ENCODE measurements at places on chromosomes 5 and 9.

DNA sequence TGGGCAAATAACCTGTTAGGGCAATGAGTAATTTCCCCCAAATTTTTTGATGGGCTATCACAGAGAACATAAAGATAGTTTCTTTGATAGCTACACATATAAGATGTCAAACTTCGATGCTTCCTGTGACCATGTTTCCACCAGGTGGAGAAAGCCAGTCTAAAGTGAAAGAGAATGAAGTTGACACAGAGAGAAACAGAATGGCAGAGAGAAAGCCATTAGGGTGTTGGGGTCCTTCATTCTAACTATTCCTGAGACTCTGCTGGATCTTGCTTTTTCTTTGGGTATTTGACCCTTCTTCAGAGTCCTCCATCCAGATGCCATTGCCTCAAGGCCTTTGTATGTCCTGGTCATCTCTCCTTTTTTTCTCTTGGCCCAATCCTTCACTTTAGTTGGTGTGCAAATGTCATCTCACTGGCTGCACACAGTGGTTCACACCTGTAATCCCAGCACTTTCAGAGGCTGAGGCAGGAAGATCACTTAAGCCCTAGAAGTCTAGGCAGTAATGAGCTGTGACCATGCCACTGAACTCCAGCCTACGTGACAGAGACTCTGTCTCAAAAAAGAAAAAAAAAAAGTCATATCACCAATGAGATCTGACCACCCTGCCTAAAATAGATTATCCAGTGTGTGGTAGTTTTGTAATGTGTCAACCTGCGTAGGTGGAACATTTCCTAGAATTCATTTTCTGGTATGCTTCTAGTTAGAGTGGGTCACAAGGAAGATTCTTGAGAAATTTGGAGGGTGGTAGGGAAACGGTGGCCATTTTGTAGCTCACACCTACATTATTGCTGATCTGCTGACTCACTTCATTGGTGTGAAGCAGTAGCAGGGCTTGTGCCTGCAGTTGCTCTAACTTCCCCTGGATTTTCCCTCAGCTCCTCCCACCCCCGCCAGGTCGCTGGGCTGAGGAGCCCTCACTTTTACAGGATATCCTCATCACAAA is 20.8 kb upstream of the KIF2A start:
- no peak overlapping the region for H3K4me3 ChIP-seq
- H3K36me3 ChIP-seq: no peaks in the 10 kb centered on the region
- H3K27me3 ChIP-seq: no peaks in the 10 kb centered on the region

- no peak for DNase-seq
- H3K4me3 ChIP-seq: no peak overlapping the region
- H3K27me3 ChIP-seq: no peaks in the 10 kb centered on the region
- no peak overlapping the region for H3K27ac ChIP-seq
- H3K4me1 ChIP-seq: peaks cover 56% of the 10 kb centered on the region
Measured at GRCh38 chr5:72379936-72380335, 59.8 kb downstream of the PTCD2 start.

GRCh38 chr5:78727786-78728761 is 79.5 kb upstream of the LHFPL2 start:
- no peaks in the 10 kb centered on the region for H3K27me3 ChIP-seq
- no peak overlapping the region for H3K27ac ChIP-seq
- H3K4me1 ChIP-seq: no peaks in the 10 kb centered on the region
- no peaks in the 10 kb centered on the region for H3K36me3 ChIP-seq
- H3K4me3 ChIP-seq: no peak overlapping the region

DNA sequence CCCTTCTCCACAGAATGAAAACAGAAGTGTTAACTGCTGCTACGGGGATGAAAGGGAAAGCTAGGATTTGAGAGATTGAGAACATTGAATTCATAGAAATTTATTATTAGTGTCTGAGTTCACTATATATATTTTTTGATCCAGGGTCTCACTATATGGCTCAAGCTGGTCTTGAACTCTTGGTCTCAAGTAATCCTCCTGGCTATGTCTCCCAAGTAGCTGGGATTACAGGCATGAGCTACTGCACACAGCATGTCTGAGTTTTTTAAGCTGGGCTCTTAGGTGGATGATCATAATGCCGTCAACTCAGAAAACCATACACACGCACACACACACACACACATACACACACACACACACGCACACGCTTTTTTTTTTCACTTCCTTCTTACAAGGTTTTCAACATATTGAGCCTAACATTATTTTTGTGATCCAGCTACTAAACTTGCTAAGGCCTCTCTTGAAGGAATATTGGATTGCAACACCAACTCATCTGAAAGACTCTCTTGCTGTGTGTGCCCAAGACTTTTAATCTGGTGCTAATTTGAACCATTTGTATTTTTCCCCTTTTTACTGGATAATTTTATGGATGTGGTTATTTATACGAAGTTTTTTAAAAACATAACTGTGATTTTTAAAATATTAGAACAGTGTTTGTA is 1045.4 kb downstream of the DTWD2 start:
- no peak overlapping the region for H3K4me3 ChIP-seq
- no peaks in the 10 kb centered on the region for H3K4me1 ChIP-seq
- H3K27me3 ChIP-seq: no peaks in the 10 kb centered on the region
- no peaks in the 10 kb centered on the region for H3K36me3 ChIP-seq
- no peak overlapping the region for H3K27ac ChIP-seq
- no peak for DNase-seq

- H3K4me1 ChIP-seq: no peaks in the 10 kb centered on the region
- no peak overlapping the region for H3K4me3 ChIP-seq
- H3K36me3 ChIP-seq: no peaks in the 10 kb centered on the region
- DNase-seq: no peak
- no peaks in the 10 kb centered on the region for H3K27me3 ChIP-seq
Measured at GRCh38 chr5:40521925-40522324, 157.8 kb upstream of the PTGER4 start.

DNA sequence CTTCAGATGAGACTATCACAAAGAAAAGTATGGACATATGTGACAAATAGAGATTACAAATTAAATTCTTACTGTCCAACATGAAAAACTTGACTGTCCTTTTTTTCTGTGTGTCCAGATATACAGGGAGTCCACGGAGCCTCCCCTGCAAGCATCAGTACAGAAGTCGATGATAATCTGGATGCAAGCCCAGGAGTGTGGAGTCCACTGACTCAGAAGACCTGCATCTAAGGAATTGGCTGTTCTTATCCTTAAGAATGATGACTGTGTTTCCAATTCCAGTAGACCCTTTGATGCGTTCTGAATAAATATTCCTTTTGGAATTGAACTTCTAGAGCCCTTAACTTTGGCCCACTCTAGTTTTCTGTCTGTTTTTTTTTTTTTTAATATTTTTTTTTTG is 56.7 kb upstream of the TAF11L2 start:
- H3K4me1 ChIP-seq: no peaks in the 10 kb centered on the region
- H3K27me3 ChIP-seq: no peaks in the 10 kb centered on the region
- H3K27ac ChIP-seq: no peak overlapping the region
- no peak overlapping the region for H3K4me3 ChIP-seq
- DNase-seq: no peak

DNA sequence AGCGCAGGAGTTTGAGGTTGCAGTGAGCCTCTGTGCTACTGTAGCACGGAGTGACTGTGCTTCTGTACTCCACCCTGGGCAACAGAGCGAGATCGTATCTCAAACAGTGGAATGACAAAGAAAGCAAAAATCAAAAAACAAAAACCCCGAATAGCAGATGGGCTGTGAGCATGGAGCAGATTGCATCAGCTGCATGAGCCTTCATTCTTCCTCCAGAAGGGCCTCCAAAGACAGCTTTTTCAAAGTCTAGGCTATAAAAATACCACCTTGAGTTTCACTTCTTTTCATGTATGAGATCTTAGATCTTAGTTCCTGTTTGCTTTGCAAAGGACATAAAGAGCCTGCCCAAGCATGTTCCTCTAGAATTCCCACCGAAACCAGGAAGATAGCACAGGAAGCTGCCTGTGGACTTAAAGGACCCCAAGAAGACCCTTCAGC is 15.0 kb upstream of the HSPB3 start:
- no peak overlapping the region for H3K4me3 ChIP-seq
- no peaks in the 10 kb centered on the region for H3K27me3 ChIP-seq
- no peaks in the 10 kb centered on the region for H3K36me3 ChIP-seq
- H3K4me1 ChIP-seq: no peaks in the 10 kb centered on the region

GRCh38 chr5:155822177-155822576 is 504.8 kb upstream of the SGCD start:
- no peak overlapping the region for H3K4me3 ChIP-seq
- DNase-seq: no peak
- no peaks in the 10 kb centered on the region for H3K36me3 ChIP-seq
- H3K4me1 ChIP-seq: no peaks in the 10 kb centered on the region
- no peak overlapping the region for H3K27ac ChIP-seq
- H3K27me3 ChIP-seq: no peaks in the 10 kb centered on the region

All from thoracic aorta (tissue), 2 donors.